Hindlimb muscle (tissue), 1 donor: ENCODE measurements at places on chromosomes 12 and 14.

- no peak for DNase-seq
Measured at GRCh38 chr12:111780615-111781014, 13.9 kb downstream of the ALDH2 start.

- DNase-seq: no peak
Measured at GRCh38 chr12:120332523-120332922, 4.9 kb upstream of the PLA2G1B start.

- DNase-seq: no peak
Measured at GRCh38 chr12:53005215-53005985, 856 bp upstream of the EIF4B start.

GRCh38 chr14:105069871-105070759 is 4.9 kb upstream of the GPR132 start:
- DNase-seq: no peak

GRCh38 chr12:89507015-89507824 is 17.4 kb downstream of the GALNT4 start:
- DNase-seq: no peak

GRCh38 chr12:82627799-82628198 is 58.9 kb upstream of the TMTC2 start:
- no peak for DNase-seq
